ENCODE measurements at places on chromosomes 11 and 22.

DNA sequence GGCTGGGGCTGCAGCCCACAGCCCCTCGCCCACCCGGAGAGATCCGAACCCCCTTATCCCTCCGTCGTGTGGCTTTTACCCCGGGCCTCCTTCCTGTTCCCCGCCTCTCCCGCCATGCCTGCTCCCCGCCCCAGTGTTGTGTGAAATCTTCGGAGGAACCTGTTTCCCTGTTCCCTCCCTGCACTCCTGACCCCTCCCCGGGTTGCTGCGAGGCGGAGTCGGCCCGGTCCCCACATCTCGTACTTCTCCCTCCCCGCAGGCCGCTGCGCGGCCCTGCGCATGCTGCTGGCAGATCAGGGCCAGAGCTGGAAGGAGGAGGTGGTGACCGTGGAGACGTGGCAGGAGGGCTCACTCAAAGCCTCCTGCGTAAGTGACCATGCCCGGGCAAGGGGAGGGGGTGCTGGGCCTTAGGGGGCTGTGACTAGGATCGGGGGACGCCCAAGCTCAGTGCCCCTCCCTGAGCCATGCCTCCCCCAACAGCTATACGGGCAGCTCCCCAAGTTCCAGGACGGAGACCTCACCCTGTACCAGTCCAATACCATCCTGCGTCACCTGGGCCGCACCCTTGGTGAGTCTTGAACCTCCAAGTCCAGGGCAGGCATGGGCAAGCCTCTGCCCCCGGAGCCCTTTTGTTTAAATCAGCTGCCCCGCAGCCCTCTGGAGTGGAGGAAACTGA, 731 bp downstream of the GSTP1 start:
- no peak for DNase-seq

GRCh38 chr11:93611836-93612677, 49.4 kb upstream of the CEP295 start:
- DNase-seq: no peak

DNA sequence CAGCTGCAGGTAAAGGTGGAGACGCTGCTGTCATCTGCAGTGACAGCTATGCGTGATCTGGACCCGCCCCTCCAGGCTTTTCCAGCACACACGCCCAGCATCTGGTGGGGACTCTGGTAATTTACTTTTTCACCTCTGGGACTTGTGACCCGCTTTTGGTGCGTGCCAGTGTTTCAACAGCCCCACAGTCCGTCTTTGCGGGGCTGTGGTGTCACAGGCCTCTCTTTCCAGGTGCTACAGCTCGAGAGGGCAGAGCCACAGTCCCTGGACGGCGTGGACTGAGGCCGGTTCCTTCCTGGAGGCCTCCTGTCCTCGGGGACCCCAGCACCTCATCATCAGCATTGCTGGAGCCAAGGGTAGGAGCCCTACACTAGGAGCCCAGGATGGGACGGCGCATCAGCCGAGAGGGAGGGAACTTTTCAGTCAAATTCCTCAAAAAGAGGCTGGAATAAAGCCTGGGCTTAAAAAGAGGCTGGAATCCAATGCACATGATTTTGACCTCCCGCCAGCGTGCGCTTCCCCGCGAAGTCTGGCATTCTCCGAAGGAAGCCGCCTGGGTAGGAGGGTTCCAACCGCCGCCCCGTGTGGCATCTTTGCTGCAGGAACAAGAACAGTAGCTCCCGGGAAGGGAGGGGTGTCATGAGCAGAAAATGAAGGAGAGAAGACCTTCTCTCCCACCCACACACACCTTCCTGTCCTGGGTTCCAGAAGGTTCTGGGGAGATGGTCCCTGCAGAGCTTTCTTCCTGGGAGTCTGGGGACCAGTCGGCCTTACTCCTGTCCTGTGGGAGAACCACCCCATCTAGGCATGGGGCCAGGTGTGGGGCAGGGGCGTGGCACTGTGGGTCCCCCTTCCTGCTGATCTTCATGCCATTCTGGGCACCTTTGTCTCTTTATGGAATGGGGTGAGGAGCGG, 25.7 kb upstream of the KRTAP5-7 start:
- DNase-seq: no peak

DNA sequence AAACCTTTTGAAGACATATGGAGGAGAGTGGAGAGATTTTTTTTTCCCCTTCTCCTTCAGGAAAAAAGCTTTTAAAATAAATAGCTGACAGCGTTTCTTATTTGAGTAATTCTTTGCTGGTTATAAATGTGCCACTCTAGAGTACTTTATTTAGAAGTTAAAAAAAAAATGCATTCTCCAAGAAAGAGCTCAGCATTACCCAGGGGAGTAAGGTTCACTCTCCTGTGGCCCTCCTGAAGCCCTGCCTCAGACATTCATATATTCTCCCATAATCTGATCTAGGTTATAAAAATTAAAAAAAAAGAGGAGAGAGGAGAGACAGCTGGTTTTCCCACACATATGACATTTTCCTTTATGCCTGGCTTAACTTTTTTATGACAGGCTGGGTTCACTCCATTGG, 545.2 kb upstream of the CADM1 start:
- no peak for DNase-seq

- DNase-seq: no peak
These were observed 27.7 kb upstream of the WNT11 start for GRCh38 chr11:76234021-76234415.

GRCh38 chr11:10496296-10496936, 41.4 kb downstream of the AMPD3 start:
- no peak for DNase-seq

DNA sequence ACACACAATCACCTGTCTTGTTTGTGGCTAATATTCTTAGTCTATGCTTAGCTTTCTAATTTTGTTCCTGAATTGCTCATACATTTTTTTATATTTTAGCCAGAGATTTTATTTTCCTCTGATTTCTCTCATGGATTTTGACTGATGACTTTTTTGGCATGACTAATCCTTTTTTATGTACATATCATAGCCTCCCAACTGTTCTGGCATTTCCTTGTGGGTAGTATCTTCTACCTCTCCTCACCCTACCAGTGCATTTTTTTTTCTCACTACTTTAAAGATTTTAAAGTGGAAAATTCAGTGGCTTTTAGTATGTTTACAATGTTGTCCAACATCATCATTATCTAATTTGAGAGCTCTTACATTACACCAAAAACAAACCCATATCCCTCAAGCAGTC, 84.4 kb upstream of the TENM4 start:
- no peak for DNase-seq

DNA sequence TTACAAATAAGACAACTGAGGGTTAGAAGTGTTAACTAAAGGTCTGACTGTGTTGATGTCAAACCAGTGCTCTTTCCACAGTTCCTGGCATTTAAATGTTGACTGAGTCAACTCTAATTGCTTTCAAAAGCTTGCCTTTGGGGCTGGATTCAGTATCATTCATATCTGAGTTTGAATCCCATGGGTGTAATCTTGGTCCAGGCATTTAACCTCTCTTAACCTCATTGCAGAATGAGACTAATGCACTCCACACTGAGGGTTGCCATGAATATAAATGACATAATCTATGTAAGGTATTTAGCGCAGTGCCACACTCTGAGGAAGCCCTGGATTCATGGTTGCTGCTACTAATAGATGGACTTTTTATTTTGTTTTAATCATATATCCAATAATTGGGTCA, 274.3 kb downstream of the DDX10 start:
- no peak for DNase-seq

GRCh38 chr22:48559647-48560388, 1267.9 kb downstream of the BRD1 start:
- no peak for DNase-seq

DNA sequence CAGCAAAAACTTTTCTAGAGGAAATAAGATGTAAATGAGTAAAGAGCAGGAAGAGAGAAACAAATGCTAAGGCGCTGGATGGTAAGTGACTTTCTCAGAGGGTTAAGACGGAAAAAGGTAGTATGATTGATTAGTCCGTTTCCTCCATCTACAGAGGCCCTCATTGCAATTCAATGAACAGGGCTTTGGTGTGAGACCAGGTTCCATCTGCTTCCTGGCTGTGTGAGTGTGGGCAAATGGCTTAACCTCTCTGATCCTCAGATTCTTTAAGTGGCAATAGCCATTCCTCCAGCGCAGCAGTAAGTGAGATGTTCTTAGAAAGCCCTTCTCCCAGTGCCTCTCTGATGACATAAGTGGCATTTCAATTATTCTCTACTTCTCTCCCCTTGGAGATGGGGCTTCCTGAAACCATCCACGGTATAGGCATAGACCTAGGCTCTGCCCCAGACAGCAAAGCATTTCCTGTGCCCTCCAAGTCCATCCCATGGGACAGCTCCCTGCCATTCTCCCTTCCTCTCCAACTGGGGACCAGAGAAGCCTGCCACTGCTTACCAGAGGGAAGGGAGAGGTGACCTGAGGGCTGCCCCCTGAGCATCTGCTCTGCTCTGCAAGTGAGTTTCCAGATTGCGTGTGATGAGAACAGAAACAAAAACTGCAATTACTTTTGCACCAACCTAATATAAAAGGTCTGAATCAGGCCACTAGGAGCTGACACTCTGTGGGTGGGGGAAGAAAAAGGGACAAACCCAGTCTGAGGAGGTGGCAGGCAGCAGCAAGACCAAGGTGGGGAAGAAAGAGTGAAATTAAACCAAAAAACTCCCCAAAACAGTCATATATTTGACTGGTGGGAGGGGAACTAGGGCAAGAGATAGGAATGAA, 12.7 kb upstream of the CD44 start:
- DNase-seq: no peak

Data from caudate nucleus (tissue), 63 donors.